GM23248 (cell line): ENCODE measurements at places on chromosomes 3 and 15. TPM values are rescaled to one million over a fixed set of nuclear protein-coding genes. Genes with fewer than 3 reads are reported as not detected.
A peak's percentile ranks its signal among the peaks of the same experiment; 100 is the strongest.

- DNase-seq: no peak
Measured at GRCh38 chr3:97721446-97721845, 43.1 kb upstream of the ARL6 start.

DNA sequence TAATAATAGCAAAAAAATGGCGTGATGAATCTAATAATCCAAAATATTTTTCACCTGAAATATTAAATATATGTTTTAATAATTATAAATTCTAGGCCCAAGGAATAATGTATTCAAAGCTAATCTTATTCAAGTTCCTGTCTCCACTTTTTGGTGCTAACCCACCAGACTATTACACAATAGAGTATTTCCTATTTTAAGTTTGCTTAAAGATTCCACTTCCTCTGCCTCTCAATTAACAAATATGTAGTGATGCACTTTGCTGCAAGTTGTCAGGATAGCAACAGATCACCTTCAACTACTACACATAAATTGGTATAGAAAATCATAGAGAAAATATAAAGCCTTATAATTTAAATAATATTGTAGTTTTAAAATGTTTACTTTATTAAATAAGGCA is 467.5 kb downstream of the C3orf38 start:
- DNase-seq: no peak

- no peak for DNase-seq
Measured at GRCh38 chr3:76643623-76644304, 396.1 kb upstream of the ROBO2 start.

DNA sequence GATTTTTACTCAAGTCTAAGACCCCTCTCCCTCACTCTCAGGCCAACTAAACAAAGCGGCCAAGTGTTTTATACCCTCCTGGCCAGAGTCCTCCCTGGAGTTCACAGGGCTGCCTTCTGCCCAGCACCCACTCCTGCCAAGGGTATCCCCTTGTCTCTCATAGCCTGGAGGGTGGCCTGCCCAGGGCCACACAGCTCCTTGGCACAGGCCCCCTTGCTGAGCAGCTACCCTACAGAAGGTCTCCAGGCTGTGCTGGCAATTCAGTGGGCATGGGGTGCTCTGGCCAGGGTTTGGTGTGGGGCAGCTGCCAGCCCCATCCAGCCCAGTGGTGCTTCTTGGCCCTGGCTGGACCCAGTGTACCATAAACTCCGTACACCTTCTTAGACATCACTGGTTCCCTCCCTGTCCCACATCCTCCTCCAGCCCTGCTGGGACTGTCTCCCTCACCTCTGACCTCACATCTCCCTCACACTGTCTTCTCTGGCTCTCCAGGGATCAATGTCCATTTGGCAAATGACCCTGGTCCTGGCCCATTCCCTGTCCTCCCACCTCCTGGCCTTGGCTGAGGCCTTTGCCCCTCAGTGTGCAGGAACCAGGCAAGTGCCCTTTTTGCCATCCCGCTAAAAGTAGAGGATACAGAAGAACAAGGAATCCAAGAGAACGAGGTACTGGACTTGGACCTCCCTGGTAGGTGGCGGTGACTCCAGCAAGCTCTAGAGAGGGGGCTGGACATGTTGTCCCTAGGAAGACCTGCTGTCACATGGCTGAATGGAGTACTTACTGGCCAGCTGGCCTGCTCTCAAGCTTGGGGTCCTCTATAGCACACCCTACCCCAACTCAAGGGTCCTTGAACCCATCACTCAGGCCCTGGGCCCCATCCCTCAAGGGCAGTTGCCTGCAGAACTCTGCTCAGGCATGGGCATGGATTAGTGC is 50.0 kb upstream of the TRPM1 start:
- DNase-seq: no peak

DNA sequence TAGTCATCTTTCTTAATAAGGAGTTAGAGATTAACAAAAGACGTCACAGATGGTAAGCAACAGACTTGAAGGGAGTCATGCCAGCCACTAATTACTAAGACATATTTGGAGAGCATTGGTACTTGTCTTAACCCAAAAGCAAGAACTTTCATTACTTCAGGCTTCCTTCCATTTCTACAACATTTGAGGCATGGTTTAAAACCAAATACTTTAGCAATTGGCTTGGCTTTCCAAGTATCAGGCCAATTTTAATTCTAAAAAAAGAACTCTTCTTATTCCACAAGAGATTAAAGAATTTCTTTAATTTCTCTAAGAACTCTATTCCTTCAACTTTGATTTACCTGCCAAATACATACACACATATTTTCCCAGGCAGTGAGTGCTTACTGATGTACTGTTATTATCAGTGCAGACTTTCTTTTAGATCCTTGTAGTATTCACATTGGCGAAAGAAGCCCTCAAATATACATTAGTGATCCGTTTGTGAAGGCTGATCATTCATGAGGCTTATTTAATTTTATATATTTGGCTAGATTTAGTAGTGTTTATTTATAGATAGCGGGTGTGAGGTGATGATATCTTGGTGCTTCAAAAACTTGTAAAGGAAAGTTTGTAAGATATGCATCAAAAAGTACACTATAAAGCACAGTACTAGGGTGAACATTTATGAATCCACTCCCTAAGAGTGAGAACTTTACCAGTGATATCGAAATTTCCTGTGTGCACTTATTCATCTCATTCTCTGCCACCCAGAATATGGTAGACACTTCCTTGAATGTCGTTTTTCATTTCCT is 229.2 kb downstream of the MFSD1 start:
- no peak for DNase-seq

Gene DLL4
- total RNA-seq: not detected in 2 replicates

GRCh38 chr3:36796881-36797280 is 32.5 kb upstream of the DCLK3 start:
- DNase-seq: peak; percentile 71

GRCh38 chr3:143628971-143629370 is 219.3 kb downstream of the SLC9A9 start:
- DNase-seq: no peak

DNA sequence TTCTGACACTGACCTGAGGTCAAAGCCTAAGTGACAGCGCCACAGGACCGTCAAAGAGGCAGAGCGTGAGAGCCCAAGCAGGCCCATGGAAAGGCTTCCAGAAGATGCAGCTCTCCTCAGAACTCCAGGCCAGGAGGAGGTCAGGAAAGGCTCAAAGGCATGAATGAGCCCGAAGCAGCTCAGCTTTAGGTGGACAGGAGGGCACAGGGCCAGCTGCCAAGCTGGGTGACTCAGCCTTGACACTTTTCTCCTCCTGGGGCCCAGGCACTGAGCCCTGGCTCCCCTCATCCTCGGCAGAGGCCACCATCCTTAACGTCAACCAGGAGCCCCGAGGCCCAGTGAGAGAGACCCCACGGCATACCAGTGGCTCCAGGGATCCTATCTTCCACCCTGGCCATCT is 62.9 kb downstream of the ADCY5 start:
- DNase-seq: peak; percentile 57

DNA sequence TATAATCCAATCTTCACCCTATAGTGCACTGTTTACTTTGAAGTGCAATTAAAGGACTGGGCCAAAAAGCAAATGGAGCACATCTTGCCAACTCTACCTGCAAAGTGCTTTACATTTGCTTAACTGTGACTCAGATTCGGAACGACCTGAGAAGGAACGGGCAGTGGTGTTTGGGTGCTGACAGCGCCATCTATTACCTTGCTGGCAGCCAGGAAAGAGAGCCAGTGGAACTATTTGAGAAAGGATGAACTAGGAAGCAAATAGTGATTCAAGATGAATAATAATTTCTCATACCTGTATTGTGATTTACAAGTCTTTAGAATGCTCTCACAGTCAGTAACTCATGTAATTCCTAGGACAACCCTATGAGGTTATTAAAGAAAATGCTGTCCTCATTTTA is 312.9 kb downstream of the PDCD6IP start:
- no peak for DNase-seq

- peak; percentile 36 for DNase-seq
Measured at GRCh38 chr3:73498764-73499622, 125.7 kb downstream of the PDZRN3 start.
